ENCODE measurements at places on chromosomes 16 and 17.
A peak's percentile ranks its signal among the peaks of the same experiment; 100 is the strongest.

- DNase-seq, result peak; percentile 48
These were observed 2.7 kb upstream of the TRAF7 start for GRCh38 chr16:2152695-2153506.

- no peak for DNase-seq
These were observed 49.9 kb downstream of the TEX14 start for GRCh38 chr17:58641887-58642311.

- no peak for DNase-seq
These were observed 13.0 kb downstream of the RARA start for GRCh38 chr17:40321961-40322357.

DNA sequence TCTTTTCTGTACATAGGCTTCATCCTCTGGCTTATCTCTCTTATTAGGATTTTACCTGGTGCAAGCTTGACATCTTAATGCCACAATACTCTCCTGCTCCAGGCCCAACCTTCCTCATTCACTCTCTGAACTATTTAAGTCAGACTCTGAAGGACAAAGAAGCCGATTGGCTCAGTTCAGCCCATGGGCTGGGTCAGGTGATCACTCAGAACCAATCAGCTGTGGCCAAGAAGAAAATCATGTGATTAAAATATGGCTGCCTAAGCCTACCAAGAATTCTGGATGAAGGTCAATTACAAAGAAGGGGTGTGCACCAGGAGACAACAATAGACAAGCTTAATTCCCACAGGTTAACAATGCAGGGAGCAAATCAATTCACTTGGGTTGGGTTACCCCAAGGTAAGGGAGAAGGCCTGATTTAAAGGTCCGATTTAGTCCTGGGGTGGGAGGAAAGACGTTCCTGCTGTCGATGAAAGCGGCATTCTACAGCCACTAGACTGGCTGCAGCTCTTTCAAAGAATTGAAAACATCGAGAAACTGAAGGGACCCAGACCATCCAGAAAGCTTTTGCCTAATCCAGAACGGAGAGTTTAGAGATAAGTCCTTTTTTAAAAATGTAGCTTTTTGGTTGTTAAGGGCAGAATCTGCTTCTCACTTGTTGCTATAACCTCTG, 42.9 kb upstream of the NFAT5 start:
- DNase-seq, result peak; percentile 67

GRCh38 chr17:65028545-65028843, 28.0 kb downstream of the GNA13 start:
- no peak for DNase-seq

- DNase-seq, result no peak
These were observed 36.1 kb downstream of the HNF1B start for GRCh38 chr17:37708616-37709212.

DNA sequence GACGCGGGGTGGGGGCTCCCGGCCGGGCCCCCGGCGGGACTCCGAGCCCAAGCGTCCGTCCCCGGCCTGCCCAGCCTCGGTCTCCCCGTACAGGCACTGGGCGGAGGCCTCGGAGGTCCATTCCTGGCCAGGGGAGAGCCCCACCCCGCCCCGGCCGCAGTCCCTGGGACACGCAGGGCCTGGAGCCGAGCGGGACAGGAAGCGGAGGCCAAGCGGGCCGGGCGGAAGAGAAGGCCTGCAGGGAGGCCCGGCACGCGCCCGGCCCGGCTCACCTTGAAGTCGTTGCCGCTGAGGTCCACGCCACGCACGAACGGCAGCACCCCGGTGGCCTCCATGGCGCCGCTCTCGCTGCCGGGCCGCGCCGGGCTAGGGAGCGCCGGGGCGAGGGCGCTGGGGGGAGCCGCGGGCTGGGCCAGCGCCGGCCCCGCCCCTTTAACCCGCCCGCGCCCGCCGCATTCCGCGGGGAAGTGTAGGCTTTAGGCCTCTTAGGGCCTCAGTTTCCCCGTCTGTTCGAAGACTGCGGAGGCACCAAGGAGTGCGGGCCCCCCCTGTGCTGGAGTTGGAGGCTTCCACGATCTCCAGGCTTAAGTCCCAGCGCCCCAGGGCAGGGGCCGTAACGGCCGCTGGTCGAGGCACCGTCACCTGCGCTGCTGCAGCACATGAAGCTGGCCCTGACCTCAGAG, at the start of gene FLII:
Gene FLII (minus strand): TSS at position 383 of the 683 bp plus-strand sequence. CDS start 48 bp downstream, at position 335.
- DNase-seq, result peak; percentile 71

DNA sequence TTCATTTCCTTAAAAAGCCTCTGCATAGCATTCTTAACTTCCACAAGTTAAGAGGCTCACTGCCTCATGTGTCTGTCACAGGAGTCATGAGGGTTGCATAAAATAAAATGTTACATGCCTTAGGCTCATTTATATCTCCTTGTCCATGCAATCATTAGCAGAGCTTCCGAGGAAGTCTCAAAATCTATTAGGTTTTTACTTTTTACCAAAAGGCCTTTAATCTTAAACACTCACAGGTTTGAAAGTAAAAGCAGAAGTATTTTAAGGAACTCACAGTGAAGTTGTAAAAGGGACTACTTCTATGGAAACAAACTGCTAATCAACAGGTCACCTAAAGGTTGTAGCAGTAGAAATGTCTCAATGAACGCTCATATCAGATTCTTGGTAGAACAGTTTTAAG, 5.2 kb upstream of the ATP6V0A1 start:
- no peak for DNase-seq

- no peak for DNase-seq
These were observed 14.3 kb downstream of the CCNF start for GRCh38 chr16:2443555-2443954.

DNA sequence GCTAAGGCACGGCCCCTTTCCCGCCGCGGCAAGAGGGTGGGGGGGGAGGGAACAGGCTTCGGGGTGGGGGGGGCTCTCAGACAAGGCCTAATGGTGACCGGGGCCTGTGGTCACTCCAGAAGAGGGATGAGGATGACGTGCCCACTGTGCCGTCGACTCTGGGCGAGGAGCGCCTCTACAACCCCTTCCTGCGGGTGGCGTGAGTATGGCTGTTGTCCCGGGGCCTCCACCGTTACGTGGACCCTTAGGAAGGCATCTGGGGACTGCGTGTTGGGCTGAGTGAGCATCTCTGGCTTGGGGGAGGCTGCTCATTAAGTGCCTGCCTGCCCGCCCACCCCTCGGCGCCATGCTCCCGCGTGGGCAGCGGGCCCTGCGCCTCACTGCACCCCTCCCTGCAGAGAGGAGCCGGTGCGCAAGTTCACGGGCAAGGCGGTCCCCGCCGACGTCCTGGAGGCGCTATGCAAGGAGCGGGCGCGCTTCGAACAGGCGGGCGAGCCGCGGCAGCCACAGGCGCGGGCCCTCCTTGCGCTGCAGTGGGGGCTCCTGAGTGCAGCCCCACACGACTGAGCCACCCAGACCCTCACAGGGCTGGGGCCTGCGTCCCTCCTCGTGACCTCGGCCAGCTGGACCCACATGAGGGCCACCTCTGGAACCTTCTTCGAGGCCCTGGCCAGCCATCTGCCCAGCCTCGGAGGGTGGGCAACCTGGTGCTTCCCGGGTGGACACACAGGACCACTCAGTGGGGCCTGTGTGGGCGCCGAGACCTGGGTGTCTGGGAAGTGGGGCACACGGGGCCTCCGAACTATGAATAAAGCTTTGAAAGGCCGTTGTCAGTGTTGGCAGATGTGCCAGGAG, 2.2 kb downstream of the HAGHL start:
- DNase-seq, result peak; percentile 52

DNA sequence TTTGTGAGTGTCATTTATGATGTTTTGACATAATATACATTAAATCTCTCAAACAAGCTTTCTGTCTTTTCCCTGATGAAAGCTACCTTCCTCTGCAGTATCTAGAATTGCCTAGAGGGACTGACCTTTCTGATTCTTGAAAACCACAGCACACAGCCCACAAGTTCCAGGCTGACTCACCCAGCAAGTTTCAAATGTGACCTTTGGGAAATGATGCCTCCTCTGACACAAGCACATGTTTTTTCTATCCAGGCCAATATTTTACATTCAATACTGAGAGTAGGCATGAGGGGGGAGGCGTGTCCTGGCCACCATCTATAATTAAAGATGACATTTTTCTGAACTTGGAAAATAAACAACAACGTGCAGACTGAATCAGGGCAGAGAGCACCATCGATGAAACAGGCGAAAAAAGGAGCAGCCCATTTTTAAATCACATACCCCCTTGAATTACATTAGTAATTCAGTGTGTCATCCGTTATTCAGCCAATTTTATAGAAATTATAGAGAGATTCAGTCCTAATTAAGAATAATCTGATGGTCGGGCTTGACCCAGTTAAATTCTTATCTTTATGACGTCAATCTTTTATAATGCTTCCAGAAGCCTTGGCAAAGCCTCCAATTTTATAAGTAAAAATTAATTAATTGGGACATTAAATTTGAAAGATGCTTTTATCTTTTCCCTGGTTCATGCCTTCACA, 292.6 kb upstream of the CDH11 start:
- no peak for DNase-seq

DNA sequence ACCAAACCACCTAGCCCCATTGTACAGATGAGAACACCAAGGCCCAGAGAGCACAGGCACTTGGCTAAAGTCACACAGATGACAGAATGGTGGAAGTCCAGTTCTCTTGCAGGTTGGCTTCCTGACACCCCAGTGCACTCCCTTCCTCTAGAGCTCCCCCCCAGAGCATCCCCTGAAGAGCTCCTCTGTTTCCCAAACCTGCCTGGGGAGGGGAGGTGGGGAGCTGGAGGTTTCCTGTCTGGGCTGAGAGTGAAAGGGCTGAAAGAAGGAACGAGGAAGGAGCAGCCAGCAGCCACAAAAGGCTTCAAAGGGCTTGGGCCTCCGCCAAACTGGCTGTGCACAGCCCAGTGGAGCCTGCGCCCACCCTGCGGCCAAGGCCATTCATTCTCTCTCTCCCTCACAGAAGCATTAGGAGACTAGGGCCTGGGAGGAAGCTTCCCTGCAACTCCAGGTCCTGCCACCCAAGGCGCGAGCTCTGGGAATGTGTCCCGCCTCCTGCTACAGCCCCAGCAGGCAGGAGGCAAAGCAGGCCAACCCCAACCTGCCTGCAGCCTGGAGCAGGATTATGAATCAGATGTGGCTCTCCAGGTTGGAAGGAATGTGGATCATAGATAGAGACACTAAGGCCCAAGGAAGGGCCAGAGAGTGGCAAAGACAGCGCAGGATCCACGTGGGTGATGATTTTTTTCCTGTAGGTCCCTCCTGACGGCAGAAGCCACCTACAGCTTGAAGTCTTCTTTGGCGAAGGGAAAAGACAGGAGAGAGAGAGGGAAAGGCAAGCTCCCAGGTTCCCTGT, 913 bp downstream of the SLC13A5 start:
- no peak for DNase-seq

DNA sequence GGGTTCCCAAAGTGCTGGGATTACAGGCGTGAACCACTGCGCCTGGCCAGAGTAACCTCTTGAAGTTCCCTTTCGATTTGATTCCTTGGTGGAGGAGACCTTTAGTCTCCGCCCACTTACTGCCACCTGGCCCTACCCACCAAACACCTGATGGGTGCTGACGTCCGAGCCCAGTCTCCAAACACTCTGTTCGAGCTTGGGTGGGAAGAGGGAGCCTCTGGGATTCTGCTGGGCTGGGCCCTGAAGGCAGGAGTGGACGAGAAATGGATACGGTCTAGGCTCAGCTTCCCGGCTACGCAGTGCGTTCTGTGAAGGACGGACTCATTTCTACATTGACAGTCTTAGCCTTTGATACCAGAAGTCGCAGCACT, 870 bp upstream of the ITGA3 start:
- no peak for DNase-seq

- no peak for DNase-seq
These were observed 324.7 kb downstream of the SEC14L1 start for GRCh38 chr17:77465358-77466041.

- DNase-seq, result no peak
These were observed 81.1 kb downstream of the TNRC6C start for GRCh38 chr17:78039581-78039980.

- DNase-seq, result no peak
These were observed 52.4 kb downstream of the YPEL2 start for GRCh38 chr17:59383893-59384292.

DNA sequence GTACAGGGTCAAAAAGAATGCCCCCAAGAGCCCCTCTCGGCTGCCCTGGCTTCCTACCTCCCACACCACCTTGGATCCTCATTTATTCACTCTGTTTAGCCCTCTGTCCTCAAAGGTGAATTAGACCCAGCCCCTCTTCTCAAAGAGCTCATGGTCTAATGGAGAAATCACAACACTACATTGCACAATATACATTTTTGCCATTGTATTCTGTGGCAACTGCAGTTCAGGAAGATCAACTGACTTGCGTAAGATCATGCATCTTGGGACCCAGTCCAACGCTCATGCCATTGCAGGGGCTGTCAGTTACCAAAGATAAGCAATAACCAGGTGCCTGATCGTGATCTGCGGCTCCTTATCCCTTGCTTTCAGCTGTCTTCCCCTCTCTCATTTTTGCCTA, 1.4 kb downstream of the KRT38 start:
- no peak for DNase-seq

GRCh38 chr16:47371271-47372014, 89.4 kb downstream of the ITFG1 start:
- DNase-seq, result no peak

DNA sequence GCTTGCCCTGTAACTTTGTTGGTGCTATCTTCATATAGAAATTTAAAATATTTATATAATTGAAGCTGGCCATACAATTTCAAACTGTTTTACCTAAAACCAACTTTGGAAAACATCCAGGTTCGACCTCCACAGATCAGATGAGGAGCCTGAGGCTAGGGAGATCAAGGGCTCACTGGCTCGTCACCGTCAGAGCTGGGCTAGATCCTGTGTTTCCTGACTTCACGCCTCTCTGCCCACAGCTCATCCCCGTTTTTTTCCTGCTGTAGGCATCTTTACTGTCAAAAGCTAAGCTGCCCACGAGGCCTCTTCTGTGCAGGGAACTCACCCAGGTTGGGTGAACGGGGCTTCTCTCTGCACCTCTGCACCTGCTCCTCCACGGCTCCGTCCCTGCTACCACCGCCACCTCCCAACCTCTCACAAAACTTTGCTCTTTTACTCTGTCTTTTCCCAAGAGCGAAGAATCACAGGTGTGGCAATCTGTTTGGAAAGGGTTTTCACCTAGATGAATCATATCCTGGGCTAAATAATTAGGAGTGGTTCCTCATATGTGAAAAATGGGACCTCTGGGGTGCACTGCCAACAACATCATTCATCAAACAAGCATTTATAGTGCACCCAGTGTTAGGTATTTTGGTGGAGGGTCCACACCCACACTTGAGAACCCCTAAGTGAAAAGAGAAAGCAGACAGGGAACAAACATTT, 24.8 kb upstream of the KDM6B start:
- DNase-seq, result no peak

DNA sequence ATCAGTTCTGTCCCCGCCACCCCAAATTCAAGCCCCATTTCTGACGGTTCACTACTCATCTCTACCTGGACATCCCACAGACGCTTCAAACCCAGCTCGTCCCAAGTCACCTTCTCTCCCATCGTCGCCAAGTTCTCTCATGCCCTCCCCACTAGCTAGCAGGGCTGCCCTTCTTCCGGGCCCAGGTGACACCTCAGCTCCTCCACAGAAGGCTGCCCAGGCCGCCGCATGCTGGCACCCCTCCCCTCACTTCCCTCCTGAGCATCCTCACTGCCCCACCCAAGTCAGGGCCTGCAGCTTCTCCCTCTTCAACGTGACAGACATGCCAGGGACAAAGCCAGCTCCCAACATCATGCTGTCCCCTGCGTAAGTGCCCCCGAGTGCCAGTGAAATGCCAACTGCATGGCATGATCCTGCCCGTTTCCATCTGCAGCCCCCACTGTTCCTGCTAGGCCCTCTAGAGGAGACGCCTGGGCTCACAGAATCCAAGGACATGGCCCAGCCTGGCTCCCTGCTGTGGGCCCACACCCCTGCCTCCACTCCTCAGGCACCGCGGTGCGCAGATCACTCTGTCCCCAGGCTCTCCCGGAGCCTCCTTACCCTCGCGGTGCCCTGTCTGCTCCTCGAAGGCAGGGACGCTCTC, 5.9 kb downstream of the CYB561 start:
- DNase-seq, result no peak

GRCh38 chr17:19287651-19288050, 50.5 kb downstream of the EPN2 start:
- no peak for DNase-seq

Data from K562 (cell line).